Regular cardiac myocyte (primary cell): ENCODE measurements at places on chromosomes 16 and 17. TPM values are rescaled to one million over a fixed set of nuclear protein-coding genes. Genes with fewer than 3 reads are reported as not detected.

Gene SYNGR3
- 2.3 and 2.8 TPM in 2 replicates for total RNA-seq

Gene P2RX1
- 0.28 and 0.38 TPM in 2 replicates for total RNA-seq

Gene SCNN1G
- not detected in 2 replicates for total RNA-seq

Gene TBC1D3B
- 0.56 TPM in 1 of 2 replicates, not detected in the other for total RNA-seq

Gene MYH4
- total RNA-seq: not detected in 2 replicates

Gene XAF1
- 10.0 and 23.4 TPM in 2 replicates for total RNA-seq

Gene CPHXL2
- not detected in 2 replicates for total RNA-seq

Gene KRTAP4-9
- not detected in 2 replicates for total RNA-seq

Gene CCL17
- not detected in 2 replicates for total RNA-seq

Gene ASGR2
- not detected in 2 replicates for total RNA-seq

Gene GPR139
- not detected in 2 replicates for total RNA-seq

Gene PNMT
- not detected in 2 replicates for total RNA-seq

Gene TNFRSF17
- total RNA-seq: not detected in 2 replicates

Gene MYOCD
- 8.2 and 13.8 TPM in 2 replicates for total RNA-seq

Gene CORO6
- total RNA-seq: 2.1 and 9.9 TPM in 2 replicates

Gene AIPL1
- total RNA-seq: under 0.01 and 0.19 TPM in 2 replicates
